ENCODE measurements at places on chromosomes 11 and 22.

- DNase-seq, result no peak
Observed at GRCh38 chr11:126123686-126124085, 61.0 kb upstream of the CDON start.

DNA sequence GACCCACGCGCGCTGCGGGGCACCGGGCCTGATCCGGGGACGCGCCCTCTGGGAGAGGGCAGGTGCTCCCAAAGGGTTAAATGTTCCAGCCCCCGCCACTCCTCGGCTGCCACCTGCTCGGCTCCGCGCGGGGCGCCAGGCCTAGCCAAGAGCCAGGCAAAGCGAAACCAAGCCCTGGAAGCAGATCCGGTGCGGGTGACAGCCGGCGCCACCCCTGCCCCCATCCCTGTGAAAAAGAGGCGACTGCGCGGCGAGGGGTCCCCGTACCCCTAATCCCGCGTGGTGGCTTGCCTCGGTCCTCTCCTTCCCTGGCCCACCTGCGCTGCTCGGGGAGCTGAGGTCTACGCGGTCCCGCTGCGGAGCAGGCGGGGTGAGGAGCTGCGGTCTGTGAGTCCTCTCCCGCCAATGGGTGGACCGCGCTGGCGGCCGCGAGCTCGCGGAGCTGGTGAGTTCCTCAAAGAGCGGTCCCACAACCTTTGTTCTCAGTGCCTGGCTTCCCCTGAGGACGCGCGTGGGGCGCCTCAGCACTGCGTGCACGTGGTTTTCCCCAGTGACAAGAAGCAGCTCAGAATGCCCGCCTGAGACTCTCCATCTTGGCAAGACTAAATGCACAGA lies at the start of gene ME3:
TSS of gene ME3 (minus strand) at position 610 of the 615 bp plus-strand sequence.
- DNase-seq, result peak; percentile 83

GRCh38 chr11:94132823-94133408 lies 4.3 kb downstream of the PANX1 start:
- DNase-seq, result no peak

- no peak for DNase-seq
Observed at GRCh38 chr11:61718621-61719302, 33.7 kb upstream of the MYRF start.

- no peak for DNase-seq
Observed at GRCh38 chr11:78085972-78086371, 6.3 kb upstream of the NDUFC2 start.

DNA sequence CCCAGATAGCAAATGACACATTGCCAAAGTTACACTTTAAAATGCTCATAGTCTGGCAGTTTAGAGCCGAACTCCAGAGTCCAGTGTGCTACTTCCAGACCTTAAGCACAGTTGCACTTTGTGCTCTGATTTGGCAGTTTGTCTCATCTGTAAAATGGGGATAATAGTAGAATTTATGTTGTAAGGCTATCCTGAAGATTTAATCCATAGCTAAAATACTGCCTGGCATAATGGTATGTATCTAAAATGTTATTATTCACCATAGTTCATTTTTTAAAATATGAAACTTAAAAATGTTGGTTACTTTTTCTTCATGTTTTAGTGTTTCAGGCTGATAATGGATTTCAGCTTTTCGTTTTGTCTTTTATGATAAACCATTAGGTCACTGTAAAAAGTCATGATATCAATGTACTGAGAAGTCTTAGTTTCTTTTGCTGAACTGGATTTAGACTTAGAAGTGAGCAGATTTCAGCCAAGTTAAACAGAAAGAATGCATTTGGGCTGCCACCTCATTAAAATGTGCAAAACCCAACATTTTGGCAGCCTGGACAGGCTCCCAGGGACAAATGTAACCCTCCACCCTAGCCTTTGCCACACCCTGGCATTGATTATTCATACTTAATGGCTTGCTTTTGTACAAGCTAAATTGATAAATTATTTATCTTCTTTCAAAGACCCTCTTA lies 933 bp downstream of the OLFML1 start:
- no peak for DNase-seq

- no peak for DNase-seq
Observed at GRCh38 chr11:71421392-71421950, 26.7 kb downstream of the DHCR7 start.

DNA sequence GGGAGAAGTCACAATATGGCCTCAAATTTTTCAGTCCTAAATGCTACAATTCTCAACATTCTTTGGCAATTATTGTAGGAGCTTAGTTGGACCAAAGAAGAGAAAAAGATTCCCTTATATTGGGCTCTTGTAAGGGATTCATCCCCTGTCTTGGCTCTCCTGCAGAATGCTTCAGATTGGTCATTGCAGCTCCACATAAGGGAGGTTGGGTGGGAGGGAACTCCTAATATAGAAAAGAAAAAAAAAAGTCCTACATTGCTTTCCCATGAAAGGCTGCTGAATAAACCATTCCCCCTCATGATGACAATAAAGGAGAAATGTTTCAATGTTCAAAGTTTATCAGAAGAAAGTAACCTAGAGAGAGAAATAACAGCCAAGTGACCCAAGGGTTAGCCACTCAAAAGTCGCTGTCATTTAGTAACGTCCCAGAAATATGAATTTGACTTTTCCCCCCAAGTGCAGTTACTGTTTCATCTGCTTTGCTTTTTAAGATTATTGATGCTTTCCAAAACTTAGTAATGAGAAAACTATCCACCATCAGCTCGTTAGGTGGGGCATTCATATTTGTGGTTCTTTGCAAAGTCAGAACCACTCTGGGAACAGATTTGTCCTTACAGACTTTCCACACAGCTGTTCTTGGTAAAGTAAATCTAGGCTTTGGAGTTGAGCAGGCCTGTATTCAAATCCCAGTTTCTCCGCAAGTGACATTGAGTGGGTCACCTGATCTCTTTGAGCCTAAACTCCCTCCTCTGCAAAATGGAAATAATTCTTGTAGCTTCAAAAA lies 5.0 kb upstream of the SLC1A2 start:
- DNase-seq, result no peak

Data from WERI-Rb-1 (cell line).